ENCODE measurements at places on chromosomes 7 and 10.

DNA sequence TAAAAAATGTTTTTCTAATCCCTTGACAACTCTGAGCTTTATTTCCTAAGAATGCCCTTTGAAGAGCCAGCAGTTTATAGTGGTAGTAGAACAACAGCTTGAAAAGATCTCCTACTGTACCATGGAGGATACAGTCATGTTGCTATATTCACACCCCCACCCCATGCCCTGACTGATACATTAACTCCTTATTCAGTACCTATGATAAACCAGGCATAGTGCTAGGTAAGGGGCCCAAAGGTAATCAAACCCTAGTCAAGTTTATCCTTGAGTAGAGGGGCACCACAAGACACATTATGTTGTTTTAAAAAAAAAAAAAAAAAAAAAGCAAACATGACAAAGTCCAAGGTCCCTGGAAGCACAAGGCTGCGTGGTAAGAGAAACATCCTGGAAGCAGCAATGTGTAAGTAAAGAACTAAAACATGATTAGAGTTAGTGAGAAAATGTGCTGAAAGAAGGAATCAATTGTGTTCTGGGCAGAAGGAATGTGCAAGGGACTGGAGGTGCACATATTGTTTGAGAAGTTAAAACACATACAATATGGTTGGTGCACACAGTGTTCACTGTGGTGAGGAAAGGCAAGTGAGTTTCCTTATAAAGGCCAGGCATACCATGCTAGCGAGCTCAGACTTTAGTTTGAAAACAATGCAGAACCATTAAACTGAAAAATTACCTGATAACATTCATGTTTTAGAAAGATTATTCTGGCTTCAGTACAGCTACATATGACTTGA, 51.2 kb downstream of the PDE1C start:
- no peak for DNase-seq

DNA sequence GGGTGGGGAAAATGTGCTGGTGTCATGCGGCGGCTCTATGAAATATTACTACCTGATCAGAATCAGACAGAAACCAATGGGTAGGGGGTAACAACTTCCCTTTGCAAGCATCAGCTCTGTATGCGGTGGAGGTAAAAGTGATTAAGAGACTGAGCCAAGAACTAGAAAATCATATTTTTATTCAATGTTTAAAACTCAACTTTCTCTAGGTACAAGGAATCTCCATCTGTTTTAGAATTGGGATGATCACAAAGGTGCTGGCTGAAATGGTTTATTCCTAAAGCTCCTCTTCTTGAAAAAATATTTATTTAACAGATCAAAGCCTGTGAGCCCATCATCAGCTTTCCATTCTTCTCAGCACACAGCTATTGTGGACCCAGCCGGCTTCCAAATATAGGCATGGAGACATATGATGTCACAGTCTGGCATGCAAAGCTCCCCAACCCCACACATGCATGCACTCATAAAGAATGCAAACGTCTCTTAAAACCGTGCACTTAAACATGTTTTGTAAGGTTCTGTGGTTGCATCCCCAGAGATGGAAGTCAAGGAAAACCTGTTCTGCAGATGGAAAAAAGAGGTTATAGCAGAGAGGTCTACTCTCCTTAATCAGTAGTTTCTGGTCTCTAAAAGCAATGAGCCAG, 126.0 kb downstream of the SKIDA1 start:
- no peak for DNase-seq

- no peak for DNase-seq
Observed at GRCh38 chr7:13742126-13742525, 247.3 kb downstream of the ETV1 start.

- no peak for DNase-seq
Observed at GRCh38 chr10:78890506-78890905, 178.3 kb upstream of the ZMIZ1 start.

GRCh38 chr7:73831834-73832651, 1.2 kb downstream of the CLDN4 start:
- DNase-seq: peak; percentile 79

DNA sequence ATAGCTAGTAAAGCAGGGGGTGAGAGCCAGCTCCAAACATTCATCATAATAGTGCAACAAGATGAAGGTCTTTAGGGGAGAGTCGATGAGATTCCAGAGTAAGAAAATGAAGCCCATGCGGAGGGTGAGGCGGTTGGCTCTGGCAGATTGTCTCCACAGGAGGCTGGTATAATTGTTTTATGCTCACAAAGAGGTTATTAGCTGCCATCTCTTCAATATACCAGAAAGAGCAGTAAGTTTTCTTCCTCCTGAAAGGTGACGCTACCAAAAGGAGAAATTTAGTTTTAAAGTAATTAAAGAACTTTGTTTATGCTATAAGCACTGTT, 59.2 kb upstream of the KCNIP2 start:
- no peak for DNase-seq

GRCh38 chr10:120314442-120314841, 142.6 kb upstream of the PLPP4 start:
- DNase-seq: no peak

- peak; percentile 90 for DNase-seq
Observed at GRCh38 chr10:58384999-58385783, at the start of gene TFAM. TSS of gene TFAM (plus strand) at chr10:58385410. CDS start at chr10:58385548, 138 bp downstream.

DNA sequence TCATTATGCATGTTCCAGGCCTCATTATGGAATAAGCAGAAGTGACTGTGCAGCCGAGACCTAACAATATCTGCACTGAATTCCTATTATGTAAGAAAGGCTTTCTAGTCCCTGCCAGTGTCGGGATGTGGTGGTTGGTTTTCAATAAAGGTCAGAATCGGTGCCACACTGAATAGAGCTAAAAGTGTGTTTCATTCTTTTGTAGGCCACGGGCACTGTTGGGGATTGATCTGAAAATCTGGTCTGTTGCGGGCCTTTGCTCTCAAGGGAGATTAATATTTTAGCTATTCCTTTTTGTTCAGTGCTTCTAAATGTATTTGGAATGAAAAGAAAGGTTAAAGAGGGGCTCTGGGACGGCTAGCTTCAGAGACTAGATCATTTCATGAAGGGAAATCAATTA, 559.4 kb upstream of the GALNT17 start:
- DNase-seq: no peak

DNA sequence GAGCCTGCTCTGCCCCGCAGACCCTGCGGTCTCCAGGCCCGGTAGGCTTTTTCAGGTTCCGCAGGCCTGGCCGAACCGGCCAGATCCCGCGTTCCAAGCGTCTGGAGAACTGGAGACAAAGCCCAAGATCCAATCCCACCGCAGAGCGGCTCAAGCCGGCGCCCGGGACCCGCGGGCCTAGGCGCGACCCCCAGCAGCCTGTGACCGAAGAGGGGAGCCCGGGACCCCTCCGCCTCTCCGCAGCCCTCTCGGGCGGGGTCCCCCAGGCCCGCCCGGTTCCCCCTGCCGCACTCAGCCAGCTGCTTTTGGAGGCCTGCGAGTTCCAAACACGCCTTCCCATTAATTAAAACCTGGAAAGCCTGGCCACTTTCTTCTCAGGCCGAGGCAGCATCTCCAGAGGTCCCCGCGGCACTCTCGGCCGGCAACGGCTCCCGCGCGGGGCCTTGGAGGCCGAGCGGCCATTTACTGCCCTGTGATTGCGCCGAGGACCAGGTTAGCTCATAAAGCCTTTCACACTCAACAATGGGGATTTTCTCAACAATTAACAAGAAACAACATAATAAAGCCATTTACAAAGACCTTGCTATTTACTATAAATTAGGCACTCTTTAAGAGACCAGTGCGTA, 16.7 kb downstream of the SKIDA1 start:
- no peak for DNase-seq

DNA sequence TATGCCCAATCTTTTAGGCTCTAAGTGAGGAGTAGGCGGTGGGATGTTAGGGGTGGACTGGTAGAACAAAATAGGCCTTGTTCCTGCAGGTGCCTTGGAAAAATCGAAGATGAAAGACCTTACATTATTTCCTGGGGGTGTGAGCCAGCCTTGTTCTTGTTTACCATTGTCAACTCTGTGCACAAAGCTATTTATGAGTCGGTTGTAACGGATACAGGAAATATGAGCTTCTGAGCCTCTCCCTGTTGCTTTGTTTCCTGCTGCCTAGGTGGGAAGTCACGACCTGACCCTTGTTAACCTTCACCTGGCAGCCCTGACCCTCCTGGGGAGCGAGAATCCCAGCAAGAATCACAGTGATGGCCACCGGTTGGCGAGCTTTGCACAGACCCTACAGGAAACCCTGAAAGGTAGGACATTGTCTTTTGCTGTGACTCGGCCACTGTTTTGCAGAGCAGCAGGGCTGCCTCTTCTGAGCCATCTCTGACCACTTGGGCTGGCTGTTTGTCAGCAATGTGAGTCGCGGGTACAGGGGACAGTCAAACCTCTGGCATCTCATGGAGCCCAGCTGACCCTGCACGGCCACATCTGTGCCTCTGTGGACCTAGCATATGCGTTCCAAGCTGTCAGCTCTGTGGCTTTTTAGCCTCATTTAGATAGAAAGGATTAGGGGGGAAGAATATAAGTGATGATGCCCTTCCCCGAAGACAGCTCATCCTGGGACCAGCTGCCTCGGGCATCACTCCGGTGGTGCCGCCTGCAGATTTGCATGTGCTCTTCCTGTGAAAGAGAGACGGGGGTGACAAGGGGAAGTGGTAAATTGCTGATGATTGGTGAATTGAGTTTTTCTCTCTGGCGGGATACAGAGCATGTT, 102.1 kb upstream of the ANLN start:
- peak; percentile 77 for DNase-seq

- DNase-seq: peak; percentile 29
Observed at GRCh38 chr10:16742165-16742960, 74.9 kb downstream of the RSU1 start.

GRCh38 chr7:87092568-87093091, 33.2 kb upstream of the ELAPOR2 start:
- no peak for DNase-seq
